ENCODE measurements at places on chromosomes 4 and X.

GRCh38 chrX:34382416-34382815 lies 250.3 kb upstream of the FAM47A start:
- no peak for DNase-seq

DNA sequence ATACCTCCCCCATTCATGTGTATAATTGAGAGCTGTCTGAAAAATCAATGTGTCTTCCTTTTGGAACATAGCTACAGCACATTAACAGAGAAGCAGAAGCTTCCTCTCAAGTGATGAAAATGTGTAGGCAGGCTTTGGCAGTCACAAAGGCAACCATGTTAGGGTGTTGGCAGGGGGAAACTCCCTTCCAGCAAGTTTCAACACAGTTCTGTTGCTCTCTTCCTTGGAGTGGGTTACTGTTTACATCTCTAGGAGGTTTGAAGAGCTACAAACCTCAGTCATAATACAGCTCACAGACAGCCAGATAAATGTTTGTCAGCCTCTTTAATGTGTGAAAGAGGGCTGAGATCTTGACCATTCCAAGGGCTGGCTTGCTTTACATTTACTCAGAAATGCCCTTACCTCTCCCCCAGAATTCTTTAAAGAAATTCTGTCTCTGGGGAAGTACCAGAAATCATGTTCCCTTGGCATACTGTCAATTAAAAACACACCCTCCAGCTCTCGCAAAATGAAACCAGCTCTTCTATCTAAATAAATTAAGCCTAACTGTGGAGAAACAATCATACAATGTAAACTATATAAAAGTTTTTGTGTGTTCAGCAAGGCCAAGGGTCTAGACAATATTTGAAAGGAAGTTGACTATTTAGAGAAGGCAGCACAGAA lies 18.9 kb downstream of the ZBTB33 start:
- no peak for DNase-seq

- no peak for DNase-seq
These were observed at the start of gene KCNE5 for GRCh38 chrX:109624641-109625616. KCNE5 (minus strand) TSS chrX:109625172; CDS start chrX:109625020, 152 bp downstream.

DNA sequence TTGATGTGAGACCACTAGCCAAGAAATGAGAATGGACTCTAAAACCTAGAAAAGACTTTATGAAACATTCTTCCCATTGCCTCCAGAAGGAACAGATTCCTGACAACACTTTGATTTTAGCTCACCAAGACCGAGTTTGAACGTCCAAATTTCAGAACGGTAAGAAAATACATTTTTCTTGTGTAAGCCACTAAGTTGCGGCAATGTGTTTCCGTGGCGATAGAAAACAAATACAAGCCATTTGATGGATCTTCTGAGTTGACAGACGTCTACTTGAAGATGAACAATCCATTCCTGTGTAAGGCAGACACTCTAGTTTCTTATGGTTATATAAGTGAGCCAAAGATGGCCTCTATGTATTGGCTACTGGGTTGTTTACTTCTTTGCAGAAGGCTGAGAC lies 52.5 kb downstream of the HS3ST1 start:
- no peak for DNase-seq

- DNase-seq = no peak
These were observed 17.5 kb downstream of the PRSS12 start for GRCh38 chr4:118335324-118335723.

DNA sequence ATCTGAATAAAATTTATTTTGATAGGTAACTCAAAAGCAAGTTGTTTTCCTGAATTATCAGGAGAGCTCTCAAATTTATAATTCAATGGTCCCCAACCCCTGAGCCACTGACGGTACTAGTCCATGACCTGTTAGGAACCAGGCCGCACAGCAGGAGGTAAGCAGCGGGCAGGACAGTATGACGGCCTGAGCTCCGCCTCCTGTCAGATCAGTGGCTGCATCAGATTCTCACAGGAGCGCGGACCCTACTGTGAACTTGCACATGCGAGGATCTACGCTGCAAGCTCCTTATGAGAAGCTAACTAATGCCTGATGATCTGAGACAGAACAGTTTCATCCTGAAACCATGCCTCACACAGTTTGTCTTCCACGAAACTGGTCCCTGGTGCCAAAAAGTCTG lies 37.9 kb upstream of the SEC24B start:
- DNase-seq = no peak

DNA sequence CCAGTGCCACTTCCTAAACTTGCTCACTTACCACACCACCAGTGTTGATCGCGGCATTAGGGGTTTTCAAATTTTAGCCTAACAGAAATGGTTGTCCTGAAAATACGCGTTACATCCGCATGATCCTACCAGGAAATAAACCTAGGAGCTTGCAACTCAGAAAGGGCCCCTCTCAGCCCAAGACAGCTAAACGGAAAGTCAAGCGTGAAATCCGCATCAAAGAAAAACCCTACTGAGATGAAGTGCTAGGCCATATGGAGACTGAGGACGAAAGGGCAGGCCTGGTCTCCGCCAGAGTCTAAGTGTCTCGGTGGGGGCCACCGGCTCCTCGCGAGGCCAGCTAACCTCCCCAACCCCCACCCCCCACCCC lies 626 bp downstream of the YTHDC1 start:
- DNase-seq = peak; percentile 58

DNA sequence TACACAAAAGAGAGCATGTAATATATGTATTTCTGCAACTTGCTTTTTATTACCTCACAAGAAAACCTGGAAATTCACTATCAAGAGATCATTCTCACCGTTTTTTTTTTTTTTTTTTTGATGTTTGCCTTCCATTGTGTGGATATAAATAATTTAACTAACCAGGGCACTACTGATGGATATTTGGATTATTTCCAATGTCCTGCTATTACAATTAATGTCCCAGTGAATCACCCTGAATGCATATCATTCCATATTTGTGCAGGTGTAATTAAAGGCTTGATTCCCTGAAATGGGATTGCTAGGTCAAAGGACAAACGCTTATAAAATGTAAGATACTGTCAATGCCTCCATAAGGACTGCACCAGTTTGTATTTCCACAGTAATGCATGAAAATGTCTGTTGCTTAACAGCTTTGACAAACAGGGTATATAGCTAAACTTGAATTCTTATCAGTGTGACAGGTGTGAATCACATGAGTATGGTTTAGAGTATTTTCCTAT lies 87.8 kb downstream of the NCAPG start:
- no peak for DNase-seq

DNA sequence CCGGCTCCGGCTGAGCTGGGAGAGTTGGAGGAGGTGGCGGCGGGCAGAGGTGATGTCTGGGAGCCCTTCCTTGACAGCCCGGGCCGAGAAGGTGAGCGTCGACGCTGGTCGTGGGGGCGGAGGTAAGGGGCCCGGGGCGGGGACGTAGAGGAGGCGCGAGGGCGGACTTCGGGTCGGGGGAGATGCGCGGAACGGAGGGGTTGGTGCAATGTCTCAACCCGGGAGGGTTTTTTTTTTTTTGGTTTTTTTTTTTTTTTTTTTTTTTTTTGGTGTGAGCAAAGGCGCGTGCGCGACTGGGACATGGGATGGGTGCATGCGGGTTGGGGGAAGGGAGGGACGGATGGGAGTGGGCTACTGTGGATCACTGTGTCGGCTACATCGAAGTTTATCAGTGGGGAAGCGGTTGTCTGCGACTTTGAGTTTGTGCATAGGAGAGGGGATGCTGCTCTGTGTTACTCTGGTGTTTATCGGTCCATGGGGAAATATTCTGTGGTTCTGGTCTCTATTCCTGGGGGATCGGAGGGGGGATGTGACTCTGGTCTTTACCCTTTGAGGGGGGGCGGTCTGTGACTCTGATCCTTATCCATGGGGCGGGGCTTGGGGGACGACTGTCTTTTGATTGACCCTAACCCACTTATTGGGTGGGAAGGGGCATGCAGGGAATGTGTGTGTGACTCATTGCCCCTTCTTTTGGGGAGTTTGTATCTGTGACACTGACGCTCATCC lies 537 bp downstream of the RBM10 start:
- DNase-seq = peak; percentile 75

DNA sequence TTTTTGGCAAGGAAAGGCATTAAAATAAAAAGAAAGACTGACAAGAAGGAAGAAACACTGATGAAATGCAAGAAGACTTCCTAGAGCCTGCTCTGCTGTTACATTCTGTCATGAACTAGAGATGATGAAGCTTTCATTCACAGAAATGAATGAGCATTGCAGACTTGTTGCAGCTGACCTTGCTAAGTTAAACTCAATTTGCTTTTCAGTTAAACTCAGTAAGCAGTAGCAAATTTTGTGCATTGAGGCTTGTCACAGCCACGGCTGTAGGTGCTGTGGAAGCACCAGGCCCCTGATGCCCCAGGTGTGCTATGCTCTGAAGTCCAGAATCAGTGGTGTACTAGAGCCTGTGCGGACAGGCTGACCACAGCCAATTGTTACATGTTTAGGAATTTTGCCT lies 39.6 kb upstream of the LSM6 start:
- DNase-seq = no peak

GRCh38 chrX:41148553-41148952 lies 63.3 kb downstream of the USP9X start:
- no peak for DNase-seq

DNA sequence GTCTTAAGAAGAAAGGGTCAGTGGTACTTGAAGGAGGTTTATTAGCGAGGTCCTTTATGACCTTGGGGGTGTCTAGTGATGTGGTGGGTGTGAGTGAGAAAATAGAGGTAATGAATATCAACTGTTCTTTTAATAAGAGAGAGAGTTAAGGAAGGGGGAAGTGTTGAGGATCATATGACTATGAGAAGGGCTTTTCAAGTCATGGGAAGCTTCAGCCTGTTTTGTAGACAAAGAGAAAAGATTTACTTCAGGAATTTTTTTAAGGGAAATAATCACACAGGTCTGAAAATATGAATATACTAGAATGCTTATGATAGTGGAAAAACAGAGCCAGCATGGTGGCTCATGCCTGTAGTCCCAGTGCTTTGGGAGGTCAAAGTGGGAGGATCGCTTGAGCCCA lies 41.3 kb upstream of the MTMR1 start:
- no peak for DNase-seq

DNA sequence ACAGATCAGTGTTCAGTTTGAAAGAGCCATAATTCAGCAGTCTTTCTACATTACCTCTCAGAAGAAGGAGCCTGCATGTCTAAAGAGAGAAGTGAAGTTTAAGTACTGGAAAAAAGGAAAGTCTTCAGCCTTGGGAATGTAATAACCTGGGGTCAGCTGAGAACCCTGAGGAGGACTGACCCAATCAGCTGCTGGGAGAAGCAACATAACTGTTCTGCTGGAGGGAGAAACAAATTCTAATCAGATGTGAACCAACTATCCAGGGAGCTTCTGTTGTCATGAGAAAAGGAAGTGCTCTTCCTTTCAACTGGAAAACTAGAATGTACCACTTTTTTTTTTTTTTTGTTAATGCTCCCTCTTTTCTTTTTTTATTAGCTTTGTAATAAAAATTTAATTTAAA lies 64.5 kb upstream of the PDE5A start:
- DNase-seq = no peak

- no peak for DNase-seq
These were observed 54.4 kb upstream of the HS3ST1 start for GRCh38 chr4:11483046-11483445.

DNA sequence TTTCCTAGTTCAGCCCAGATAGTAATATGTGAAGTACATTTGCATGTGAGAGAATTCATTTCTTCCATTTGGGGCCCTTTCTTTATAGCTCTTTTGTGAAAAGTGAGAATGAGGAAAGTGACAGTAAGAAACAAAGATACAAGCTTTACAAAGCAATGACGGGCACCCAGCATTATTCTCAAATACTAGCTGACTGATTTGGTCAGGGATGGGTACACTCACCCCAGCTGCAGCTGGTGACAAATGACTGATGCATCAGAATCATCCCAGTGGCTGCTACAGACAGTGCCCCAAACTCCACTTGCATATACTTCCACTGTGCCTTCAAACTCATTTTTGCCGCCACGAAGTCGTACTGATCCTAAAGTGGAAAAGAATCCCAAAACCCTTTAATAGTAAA lies 14.8 kb downstream of the PRSS12 start:
- no peak for DNase-seq

- DNase-seq = no peak
These were observed 29.6 kb downstream of the SMARCA1 start for GRCh38 chrX:129493643-129494042.

DNA sequence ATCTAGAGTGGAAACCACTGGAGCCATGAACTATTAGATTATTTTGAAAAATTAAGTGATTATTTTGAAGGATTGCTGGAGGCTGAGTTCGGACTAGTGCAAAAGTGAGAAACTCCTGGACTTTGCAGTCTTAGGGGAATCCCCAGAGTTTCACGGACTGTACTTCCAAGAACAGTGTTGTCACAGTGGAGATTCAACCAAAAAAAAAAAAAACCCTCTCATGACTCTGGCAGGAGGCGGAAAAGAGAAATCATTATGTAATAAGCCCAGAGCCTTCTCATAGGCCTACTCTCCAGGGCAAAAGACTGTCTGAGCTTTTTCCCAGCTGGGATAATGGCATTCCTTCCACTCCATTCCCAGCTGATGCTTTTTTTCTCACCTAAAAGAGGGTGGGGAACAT lies 16.8 kb upstream of the C4orf51 start:
- no peak for DNase-seq

DNA sequence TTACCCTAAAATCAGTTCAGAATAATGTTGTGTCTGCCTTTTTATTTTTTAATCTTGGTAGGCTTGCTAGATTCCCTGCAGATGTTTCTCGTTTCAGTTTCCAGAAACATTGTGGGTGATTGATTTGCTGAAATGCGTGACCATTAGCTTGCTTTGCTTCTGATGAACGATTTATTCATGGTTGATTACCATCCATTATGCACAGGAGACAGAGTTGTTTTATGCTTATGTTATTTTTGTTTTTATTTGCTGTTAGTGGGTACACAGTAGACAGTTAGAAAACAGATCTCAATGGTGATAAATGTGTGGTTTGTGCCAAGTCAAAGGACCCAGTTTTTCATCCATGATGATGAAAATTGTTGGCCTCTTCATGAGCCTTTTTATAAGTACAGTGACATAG lies 455.6 kb upstream of the BOD1L1 start:
- DNase-seq = no peak

DNA sequence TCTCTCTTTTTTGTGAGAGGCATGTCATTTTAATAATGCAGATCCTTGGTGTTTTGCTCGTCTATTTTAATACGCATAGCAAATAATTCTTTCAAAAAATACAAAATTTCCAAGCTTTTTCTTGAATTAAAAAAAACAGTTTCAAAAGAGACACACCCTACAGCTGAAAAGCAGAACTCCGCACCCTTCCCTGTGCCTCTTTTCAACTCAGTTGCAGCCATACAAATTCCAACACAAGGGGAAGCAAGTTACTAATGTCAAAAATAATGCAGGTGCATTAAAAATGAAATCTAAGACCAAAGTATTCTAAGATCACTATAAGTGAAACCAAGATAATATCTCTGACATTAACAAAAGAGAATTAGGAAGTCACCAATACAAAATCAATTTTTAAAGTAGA lies 66.6 kb downstream of the NR3C2 start:
- DNase-seq = no peak

DNA sequence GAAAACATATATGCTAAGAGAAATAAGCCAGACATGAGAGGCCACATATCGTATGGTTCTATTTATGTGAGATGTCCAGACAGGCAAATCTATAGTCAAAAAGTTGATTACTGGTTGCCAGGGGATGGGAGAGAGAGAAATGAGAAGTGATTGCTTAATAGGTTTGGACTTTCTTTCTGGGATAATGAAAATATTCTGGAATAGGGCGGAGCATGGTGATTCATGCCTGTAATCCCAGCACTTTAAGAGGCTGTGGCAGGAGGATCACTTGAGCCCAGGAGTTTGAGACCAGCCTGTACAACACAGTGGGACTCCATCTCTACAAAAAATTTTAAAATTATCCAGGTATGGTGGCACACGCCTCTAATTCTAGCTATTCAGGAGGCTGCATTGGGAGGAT lies 22.4 kb downstream of the RBM47 start:
- DNase-seq = no peak
